ENCODE measurements at places on chromosomes 7 and 10.

DNA sequence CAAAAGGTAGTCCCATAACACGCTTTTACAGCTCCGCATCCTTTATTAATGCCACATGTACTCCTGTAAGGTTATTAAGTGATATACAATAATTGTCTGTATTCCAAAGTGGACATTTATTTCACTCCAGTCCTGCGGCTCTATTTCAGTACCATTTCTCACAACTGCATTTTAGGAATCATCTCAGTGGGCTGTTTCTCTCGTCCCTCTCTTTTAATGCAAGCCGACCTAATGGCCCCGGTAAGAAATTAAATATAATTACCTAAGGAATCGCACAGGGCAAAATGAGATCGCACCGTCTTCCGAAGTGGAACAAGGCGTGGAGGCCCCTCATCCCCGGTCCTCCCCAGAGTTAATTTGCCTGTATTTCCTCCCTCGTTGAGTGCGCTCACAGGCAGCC lies 216.5 kb downstream of the RAB11FIP2 start:
- no peak for ATAC-seq

DNA sequence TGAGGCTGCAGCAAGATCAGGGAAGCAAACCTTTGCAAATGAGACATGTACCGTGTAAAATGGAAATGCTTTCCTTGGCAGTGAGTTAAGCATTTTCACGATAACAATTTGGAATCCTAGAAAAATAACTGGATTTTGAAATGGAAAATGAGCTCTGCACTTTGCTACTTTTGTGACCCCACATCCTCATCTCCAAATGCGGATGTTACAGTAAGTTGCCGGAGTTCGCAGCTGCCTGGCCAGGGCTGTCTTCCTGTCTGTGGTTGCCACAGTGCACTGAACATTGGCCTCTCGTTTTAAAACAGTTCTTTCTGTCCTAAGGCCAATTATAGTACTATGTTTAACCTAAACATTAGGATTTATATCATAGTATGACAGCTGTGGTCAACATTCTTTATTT lies 136.2 kb upstream of the FZD8 start:
- ATAC-seq = no peak

DNA sequence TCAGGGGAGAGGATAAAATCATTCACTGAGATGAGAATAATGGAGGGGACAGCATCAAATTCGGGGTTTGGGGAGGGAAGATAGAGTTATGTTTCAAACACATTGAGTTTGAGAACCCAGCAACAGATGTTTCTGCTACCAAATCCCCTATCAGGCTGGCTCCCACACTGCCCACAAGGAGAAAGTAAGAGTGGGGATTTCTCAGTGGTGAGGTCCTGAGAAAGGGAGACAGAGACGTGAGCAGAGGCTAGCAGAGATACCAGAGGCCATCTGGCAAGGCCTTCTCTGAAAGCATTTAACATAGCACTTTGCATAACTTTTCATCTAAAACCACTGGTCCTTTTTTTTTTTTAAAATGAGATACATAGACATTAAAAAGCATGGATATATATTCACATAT lies 7.8 kb upstream of the SLF2 start:
- ATAC-seq = no peak

- peak; percentile 42 for ATAC-seq
Measured at GRCh38 chr7:44103923-44104859, at the start of gene AEBP1. AEBP1 (plus strand) TSS chr7:44104345; CDS start chr7:44104666, 321 bp downstream.

GRCh38 chr10:131806646-131807317 lies 94.0 kb upstream of the PPP2R2D start:
- ATAC-seq = no peak

DNA sequence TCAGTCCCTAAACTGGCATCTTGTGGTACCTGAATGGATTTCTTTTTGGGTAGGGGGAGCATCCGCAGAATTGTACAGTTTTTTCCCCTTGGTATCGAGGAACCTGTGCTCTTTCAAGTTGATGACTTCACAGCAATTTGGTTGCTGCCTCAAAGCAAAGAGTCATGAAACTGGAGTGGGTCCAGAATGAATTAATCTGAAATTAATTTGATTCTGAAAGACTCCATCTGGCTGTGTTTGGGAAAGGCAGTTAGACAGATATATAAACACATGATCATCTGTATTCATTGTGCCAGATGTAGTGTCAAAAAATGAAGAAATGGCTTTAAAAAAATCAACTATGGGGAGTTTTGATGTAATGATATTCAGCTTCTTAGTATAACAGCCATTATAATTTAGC lies 136.1 kb downstream of the CELF2 start:
- ATAC-seq = no peak

DNA sequence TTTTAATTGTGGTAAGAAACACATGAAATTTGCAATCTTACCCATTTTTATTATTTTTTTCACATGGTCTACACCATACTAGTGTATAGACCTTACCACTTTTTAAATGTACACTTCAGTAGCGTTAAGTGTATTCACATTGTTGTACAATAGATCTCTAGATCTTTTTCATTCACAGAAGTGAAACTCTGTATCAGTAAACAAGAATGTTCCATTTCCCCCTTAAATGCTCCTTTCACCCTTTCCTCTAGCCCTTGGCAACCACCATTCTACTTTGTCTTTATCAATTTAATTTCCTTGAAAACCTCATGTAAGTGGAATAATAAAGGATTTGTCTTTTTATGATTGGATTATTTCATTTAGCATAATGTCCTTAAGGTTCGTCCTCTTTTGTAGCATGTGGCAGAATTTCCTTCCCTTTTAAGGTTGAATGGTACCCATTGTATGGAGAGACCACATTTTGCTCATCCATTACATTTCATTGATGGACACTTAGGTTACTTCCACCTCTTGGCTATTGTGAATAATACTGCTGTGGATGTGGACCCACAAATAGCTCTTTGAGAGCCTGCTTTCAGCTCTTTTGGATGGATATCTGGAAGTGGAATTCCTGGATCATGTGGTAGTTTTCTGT lies 45.7 kb downstream of the SNX10 start:
- no peak for ATAC-seq

- no peak for ATAC-seq
Measured at GRCh38 chr10:132844069-132844809, 58.3 kb upstream of the NKX6-2 start.

GRCh38 chr10:43354330-43354635 lies 17.2 kb upstream of the FXYD4 start:
- no peak for ATAC-seq

DNA sequence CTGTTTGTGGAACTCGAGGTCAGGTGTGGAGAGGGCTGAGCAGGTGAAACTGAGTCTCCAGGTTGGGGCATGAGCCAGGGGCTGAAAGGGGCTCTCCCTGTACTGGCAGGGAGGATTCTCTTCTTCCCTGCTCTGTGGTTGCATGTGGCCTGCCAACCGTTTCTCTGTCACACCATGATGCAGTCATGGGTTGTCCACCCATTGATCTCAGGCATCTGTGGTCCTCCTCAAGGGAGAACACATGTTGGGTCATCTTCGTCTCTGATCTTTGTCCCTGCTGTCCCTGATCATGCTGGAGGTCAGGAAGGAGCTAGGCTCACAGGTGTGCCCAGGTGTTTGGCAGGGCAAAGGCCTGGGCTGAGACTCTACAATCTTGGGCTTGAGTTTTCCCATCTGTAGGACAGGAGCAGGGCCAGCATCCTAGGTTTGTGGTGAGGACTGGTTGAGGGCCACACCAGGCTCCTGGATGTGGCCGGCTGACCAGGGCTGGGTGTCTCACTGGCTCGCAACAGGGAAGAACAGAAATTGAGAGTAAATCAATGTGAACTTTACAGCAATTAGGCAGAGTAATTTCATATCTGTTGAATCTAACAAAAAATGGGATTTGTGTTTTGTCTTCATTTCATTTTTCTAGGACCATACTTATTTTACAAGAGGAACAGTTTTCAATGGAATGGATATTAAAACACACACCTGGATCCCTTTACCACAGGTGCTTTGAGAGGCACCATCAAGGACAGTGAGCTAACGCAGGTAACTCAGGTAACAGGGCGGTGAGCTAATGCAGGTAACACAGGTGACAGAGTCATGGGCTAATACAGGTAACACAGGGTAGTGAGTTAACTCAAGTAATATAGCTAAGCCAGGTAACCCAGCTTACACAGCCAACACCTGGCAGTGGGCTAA lies 58.5 kb upstream of the IGFBP3 start:
- no peak for ATAC-seq

GRCh38 chr7:138429577-138430250 lies 30.3 kb upstream of the TRIM24 start:
- ATAC-seq = no peak

DNA sequence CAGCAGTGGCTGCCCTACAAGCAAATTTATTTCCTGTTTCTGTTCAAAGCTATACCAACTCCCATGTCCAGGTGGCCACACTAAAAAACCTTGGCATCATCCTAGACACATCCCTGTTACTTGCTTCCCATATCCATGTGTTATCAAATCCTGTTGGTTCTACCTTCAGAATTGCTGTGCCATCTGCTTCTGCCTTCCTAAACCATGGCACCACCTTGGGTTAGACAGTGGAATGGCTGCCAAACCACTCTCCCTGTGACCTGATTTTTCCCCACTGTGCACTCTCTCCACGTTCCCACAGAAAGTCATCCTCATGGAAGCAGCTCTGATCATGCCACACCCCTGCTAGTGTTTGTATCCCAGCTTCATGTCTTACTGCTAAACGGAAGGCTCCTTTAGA lies 697.6 kb upstream of the GALNT17 start:
- ATAC-seq = no peak

DNA sequence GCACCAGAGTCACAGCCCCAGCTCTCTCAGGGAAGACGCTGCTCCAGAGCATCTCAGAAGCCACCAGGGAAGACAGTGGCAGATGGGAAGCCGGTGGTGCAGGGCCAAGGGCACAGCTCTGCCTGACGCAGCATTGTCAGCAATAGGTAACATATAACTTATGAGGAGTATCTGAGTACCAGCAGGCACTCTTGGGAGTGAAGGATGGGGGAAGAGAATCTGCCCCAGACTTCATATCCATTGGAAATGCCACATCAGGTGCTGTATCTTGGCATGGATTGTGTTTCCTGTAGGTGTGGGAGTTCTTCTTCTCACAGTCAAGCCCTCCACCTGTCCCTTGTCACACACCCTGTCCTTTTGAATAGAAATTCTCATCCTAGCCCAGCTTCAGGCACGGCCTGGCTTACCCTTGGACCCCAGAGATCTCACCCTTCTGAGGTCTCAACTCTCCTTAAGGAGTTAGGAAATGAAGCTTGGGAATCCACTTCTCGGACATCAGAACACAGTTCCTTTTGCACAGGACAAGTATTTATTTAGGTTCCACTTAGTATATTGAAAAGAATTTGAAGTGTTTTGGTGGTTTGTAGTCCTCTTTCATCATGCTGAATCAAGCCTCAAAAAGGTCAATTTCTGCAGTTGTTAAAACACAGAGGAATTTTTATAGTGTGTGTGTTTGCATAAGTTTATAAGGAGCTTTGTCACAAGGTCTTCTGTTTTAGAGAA lies 9.9 kb downstream of the EPDR1 start:
- ATAC-seq = no peak

Data from activated CD4-positive, CD25-positive, alpha-beta regulatory T cell treated with anti-CD3 and anti-CD28 coated beads, Interleukin-2, amount 50 U/mL, for 24 hours (primary cell).